NCI-H460 (cell line): ENCODE measurements at places on chromosomes 5 and 9. TPM values are rescaled to one million over a fixed set of nuclear protein-coding genes. Genes with fewer than 3 reads are reported as not detected.

Gene F12
- total RNA-seq = 10.9 and 12.8 TPM in 2 replicates

Gene S1PR3
- 3.0 and 3.3 TPM in 2 replicates for total RNA-seq

Gene TMEFF1
- total RNA-seq = 0.42 and 1.5 TPM in 2 replicates

Gene SLC6A19
- not detected in 2 replicates for total RNA-seq

Gene DNM1
- 1.0 and 1.2 TPM in 2 replicates for total RNA-seq

Gene FOXD4L6
- total RNA-seq = 0.07 TPM in 1 of 2 replicates, not detected in the other

Gene NRARP
- total RNA-seq = 5.1 and 8.9 TPM in 2 replicates

Gene TTLL11
- 2.1 and 4.0 TPM in 2 replicates for total RNA-seq

Gene ORM1
- total RNA-seq = not detected in 2 replicates

Gene LCNL1
- total RNA-seq = not detected in 2 replicates

DNA sequence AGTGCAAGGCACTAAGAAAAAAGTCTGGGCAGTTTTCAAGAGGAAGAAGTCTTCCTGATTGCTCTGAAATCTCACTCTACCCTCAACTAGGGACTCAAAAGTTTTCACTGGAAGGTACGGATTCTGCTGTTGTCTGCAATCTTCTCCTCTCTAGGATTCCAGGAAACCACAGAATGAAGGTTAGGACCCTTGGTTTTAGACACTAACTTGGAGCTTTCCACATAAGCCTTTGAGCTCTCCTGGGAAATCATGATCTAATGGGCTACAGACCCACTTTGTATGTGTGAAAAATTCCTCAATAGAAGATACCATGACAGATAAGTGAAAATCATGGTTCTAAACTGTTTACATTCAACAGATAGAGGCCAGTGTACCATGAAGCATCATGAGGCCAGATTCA is 265.1 kb downstream of the PSAT1 start:
- DNase-seq = no peak

DNA sequence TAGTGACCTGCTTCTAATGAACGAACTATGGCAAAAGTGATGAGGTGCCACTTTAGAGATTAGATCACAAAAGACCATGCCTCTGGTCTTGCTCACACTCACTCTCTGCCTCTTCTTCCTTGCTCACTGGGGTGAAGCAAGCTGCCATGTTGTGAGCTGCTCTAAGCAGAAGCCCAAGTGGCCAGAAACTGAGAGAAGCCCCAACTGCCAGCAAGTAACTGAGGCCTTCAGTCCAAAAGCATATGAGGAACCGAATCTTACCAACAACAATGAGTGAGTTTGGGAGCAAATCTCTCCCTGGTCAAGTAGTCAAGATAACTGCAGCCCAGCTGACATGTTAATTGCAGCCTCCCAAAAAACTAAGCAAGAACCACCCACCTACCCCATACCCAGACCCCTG is 126.0 kb upstream of the ACO1 start:
- DNase-seq = no peak

DNA sequence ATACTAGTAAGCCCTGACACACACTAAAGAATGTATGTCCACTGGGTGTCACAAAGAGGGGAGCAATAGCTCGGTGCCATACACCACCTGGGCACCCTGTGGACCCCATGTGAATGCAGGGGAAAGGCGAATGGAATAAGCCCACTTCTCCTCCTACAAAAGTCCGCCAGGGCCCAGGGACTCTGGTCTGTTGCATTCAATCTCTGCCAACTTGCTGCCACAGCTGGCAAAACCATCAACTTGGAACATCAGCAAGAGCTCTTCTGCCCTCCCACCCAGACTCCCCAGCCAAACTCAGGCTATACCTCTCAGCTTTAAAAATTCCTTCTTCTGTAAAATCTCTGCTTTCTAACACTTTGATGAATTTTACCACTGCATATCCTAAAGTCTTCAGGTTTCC is 54.5 kb downstream of the PFDN1 start:
- no peak for DNase-seq

DNA sequence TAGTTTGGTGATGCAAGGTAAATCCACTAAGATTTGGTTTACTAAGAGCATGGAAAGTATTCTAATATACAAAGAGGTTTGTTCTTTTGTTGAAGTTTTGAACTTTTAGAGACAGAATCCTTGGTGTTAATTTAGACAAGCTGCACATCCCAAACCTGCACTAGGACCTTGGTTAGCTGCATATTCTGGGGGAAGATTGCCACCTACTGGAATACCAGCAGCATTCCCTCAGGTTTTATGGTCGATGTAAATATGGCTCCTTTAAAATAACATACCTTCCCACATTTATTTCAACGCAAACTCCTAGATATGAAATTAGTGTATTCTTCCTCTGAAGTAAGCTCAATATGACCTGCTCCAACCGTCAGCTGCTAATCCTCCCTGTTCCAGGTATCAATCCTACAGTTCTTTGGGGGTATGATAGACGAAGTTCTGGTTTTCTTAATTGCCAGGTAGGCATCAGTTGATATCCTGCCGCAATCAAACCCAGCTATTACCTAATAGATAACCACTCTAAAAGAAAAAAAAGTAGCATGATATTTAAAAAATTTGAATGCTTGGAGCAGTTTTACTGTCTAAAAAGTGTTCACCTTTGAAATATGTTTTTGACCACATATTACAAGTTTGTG is 624.1 kb downstream of the ISL1 start:
- DNase-seq = peak; percentile 58

GRCh38 chr9:14869671-14870070 is 40.6 kb downstream of the FREM1 start:
- no peak for DNase-seq

- no peak for DNase-seq
These were observed 64.4 kb downstream of the NUDT12 start for GRCh38 chr5:103498211-103498610.

DNA sequence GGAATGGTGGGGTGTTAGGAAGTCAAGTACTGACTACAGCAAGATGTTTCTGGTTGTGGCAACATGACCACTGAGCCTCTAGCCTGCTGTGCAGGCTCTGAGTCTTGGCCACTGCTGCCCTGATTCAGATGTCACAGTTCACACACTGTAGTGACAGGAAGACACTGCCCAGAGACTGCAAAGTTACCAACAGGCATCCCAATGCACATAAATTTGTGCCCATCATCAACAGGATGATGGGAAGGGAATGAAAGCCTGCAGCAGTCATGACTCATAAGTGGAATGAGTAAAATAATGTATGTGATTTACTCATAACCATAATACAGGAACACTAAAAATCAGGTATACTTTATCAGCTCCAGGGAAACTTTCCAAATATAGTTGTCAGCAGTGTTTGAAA is 251.6 kb upstream of the HAPLN1 start:
- no peak for DNase-seq

- no peak for DNase-seq
These were observed 221.2 kb downstream of the TMEM167A start for GRCh38 chr5:82855893-82856550.

GRCh38 chr5:170200876-170201275 is 31.9 kb upstream of the C5orf58 start:
- no peak for DNase-seq

- DNase-seq = peak; percentile 81
These were observed 96.7 kb downstream of the EDIL3 start for GRCh38 chr5:84287951-84288350.

GRCh38 chr5:71891856-71892255 is 172.8 kb downstream of the CARTPT start:
- DNase-seq = no peak

GRCh38 chr5:135343413-135343812 is 55.6 kb downstream of the MACROH2A1 start:
- no peak for DNase-seq

GRCh38 chr5:89359046-89359445 is 476.1 kb upstream of the MEF2C start:
- DNase-seq = no peak

GRCh38 chr9:108087781-108088180 is 598.2 kb upstream of the KLF4 start:
- DNase-seq = no peak

- no peak for DNase-seq
These were observed 74.0 kb downstream of the MRPS27 start for GRCh38 chr5:72245951-72246532.

GRCh38 chr9:74942801-74943200 is 9.9 kb downstream of the C9orf40 start:
- no peak for DNase-seq

DNA sequence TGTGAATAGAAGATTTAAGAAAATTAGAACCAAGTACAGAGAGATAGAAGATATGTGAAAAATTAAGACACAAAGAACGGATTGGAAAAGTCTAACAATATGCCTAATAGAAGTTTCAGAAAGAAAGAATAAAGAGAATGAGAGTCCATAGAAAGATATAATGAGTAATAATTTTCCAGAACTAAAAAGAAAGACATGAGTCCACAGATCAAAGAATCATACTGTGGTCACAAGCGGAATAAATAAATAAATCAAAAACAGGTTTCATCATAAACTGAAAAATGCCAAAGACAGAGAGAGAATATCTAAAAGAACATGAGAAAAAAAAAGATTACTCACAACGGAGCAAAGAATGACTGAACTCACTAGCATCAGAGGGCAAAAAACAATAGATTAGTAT is 32.9 kb downstream of the FEM1C start:
- DNase-seq = no peak

GRCh38 chr5:172744123-172745104 is 26.6 kb downstream of the DUSP1 start:
- no peak for DNase-seq
